ENCODE measurements at places on chromosomes 7 and 10.

DNA sequence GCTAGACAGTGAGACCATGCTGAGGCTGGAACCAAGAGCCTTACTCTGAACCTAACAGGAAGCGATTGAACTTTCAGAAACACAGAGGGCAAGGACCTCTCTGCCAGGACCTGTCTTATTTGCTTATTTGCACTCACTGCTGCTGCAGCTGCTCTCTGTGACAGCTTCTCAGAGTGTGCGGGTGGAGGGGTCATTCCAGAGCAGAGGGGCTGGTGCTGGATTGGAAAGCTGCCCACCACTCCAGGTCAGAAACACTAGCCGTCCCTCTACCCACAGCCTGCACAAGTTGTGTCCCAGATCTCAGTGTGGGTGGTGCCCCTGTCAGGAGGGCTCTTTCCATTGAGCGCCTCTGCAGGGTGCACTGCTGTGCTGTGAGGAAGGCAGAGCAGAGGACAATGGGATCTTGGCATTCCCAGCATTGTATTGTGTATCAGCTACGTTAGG lies 126.2 kb downstream of the CCNY start:
- no peaks in the 10 kb centered on the region for H3K36me3 ChIP-seq
- DNase-seq, result no peak
- no peaks in the 10 kb centered on the region for H3K4me1 ChIP-seq
- no peak overlapping the region for H3K4me3 ChIP-seq
- no peaks in the 10 kb centered on the region for H3K27me3 ChIP-seq

GRCh38 chr7:158829021-158829341 lies 328 bp downstream of the ESYT2 start:
- no peak for DNase-seq
- H3K4me3 ChIP-seq, result peak overlapping the region; percentile 97
- no peaks in the 10 kb centered on the region for H3K27me3 ChIP-seq
- peaks cover 23% of the 10 kb centered on the region for H3K4me1 ChIP-seq

GRCh38 chr7:45013465-45013967 lies 13.5 kb downstream of the CCM2 start:
- peaks cover 6% of the 10 kb centered on the region for H3K36me3 ChIP-seq
- DNase-seq, result no peak
- no peak overlapping the region for H3K27ac ChIP-seq
- no peaks in the 10 kb centered on the region for H3K4me1 ChIP-seq
- no peaks in the 10 kb centered on the region for H3K27me3 ChIP-seq

GRCh38 chr10:86712317-86712707 lies 44.0 kb downstream of the LDB3 start:
- H3K4me1 ChIP-seq, result no peaks in the 10 kb centered on the region
- no peak for DNase-seq
- peak overlapping the region; percentile 96 for H3K27ac ChIP-seq
- peaks cover 47% of the 10 kb centered on the region for H3K36me3 ChIP-seq

GRCh38 chr10:1166101-1166827 lies 110.1 kb downstream of the WDR37 start:
- DNase-seq, result no peak
- no peaks in the 10 kb centered on the region for H3K27me3 ChIP-seq

DNA sequence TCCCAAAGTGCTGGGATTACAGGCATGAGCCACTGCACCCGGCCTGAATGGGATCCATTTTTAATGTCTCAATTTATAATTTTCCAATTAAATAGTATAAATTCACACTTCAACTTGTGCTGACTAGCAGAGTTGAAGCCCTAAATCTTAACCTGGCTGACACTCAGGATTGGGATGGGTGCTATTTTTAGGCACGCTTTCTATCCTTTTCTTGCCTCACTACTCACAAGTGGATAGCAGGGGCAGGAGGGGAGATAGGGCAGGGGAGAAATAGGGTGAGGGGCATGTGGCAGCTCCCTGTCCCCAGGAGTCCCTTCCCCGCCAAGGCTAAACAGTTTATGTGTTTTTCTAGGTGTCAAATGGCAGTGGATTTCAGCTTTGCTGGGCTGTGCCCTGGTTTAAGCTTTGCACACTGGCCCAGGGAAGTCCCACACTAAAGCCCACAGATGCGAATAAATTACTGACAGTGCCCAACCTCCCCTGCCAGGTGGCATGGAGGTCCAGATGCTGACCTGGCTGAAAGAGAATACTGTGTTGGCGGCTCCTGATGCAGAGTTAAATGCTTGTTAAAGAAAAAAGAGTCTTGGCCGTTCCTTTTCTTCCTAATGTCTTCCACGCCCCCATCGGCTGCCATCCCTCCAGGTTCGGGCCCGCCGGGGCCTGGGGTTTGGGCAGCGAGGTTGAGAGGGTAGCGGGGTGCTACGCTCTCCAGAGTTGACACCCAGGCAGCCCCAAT lies 36.2 kb upstream of the EFCAB10 start:
- H3K4me1 ChIP-seq, result peaks cover 10% of the 10 kb centered on the region
- H3K27ac ChIP-seq, result no peak overlapping the region
- no peak overlapping the region for H3K4me3 ChIP-seq
- peaks cover 17% of the 10 kb centered on the region for H3K36me3 ChIP-seq
- no peak for DNase-seq
- H3K27me3 ChIP-seq, result no peaks in the 10 kb centered on the region

- no peaks in the 10 kb centered on the region for H3K27me3 ChIP-seq
- no peak for DNase-seq
- H3K36me3 ChIP-seq, result no peaks in the 10 kb centered on the region
- no peak overlapping the region for H3K4me3 ChIP-seq
- peak overlapping the region; percentile 44 for H3K27ac ChIP-seq
These were observed 6.5 kb downstream of the ZNF438 start for GRCh38 chr10:31025142-31025541.

GRCh38 chr10:28925121-28925663 lies 247.9 kb downstream of the BAMBI start:
- H3K4me1 ChIP-seq, result no peaks in the 10 kb centered on the region
- H3K27me3 ChIP-seq, result no peaks in the 10 kb centered on the region
- peak overlapping the region; percentile 40 for H3K27ac ChIP-seq
- peak overlapping the region; percentile 20 for H3K4me3 ChIP-seq

DNA sequence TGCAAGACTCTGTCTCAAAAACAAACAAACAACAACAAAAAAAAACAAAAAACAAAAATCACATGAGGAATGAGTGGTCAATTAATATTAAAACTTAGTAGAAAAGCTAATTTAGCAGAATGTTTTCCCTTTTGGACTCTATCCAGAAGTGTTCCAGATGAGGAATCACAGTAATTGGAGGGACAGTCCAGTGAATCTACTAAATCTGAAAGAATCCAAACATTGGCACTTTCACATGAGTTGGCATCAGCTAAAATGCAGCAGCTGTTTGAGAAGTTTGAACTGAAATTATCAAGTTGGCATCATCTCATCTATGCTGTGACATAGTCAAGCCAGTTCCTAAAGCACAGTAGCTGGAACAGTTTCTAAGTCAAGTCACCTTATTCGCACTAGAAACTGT lies 367.8 kb downstream of the PPP1R3A start:
- no peak overlapping the region for H3K4me3 ChIP-seq
- H3K4me1 ChIP-seq, result no peaks in the 10 kb centered on the region
- no peak for DNase-seq

DNA sequence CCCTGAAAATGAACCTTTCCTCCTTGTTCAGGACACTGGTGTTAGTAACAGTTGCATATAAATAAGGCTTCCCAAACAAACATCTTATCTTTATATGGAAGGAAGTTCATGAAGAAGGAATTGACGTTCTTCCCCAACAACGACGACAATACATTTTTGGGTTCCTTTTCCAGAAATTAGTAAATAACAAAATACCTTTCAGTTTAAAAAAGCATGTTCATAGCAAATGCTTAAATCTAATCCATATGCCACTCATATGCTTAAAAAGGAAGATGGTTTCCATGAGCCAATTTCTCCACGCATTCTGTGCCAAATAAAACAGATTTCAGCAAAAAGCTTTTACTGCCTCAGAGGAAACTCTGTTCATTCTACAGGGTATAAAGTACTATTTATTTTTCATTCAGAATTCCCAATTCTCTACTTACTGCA lies 182.6 kb downstream of the COBL start:
- no peaks in the 10 kb centered on the region for H3K36me3 ChIP-seq
- H3K4me3 ChIP-seq, result no peak overlapping the region
- H3K27me3 ChIP-seq, result no peaks in the 10 kb centered on the region
- H3K27ac ChIP-seq, result no peak overlapping the region
- H3K4me1 ChIP-seq, result no peaks in the 10 kb centered on the region
- DNase-seq, result no peak

DNA sequence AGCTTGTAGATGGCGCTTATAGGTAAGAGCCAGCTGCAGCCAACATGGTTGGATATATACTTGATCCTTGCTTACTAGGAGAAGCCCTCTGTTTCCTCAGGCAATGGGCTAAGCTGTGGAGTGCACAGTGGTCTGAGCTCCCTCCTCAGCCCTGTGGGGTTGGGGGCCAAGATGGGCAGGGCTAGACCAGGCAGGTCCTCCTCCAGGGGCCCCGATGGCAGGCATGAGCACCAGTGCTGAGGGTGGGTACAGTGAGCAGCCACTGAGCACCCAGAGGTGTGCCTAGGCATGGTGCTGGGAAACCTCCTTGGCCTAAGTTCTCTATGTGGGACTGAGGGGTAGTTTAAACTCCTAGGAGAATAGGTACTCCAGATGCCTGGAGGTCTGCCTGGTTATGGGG lies 680.2 kb downstream of the SUGCT start:
- no peaks in the 10 kb centered on the region for H3K27me3 ChIP-seq
- H3K4me3 ChIP-seq, result no peak overlapping the region
- no peaks in the 10 kb centered on the region for H3K4me1 ChIP-seq

DNA sequence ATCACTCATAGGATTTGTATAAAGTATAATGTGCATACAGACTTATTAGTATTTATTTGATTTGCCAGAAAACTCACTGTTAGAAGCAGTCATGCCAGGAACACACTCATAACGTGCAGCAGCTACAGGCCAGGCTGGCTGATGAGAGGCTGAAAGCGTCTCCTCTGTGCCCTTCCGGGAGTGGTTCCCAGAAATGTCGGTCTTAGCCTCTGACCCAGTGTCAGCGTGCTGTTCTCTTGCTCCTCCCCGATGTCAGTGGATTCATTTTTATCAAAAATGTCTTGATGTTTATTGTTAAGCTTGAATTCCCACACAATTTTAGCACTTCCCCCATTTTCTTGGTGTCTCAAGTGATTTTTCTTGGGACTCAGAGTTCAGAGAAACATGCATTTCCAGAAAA lies 33.3 kb upstream of the GARS1 start:
- no peak overlapping the region for H3K27ac ChIP-seq
- H3K36me3 ChIP-seq, result peaks cover 16% of the 10 kb centered on the region
- no peak for DNase-seq
- peaks cover 17% of the 10 kb centered on the region for H3K4me1 ChIP-seq
- H3K4me3 ChIP-seq, result no peak overlapping the region

DNA sequence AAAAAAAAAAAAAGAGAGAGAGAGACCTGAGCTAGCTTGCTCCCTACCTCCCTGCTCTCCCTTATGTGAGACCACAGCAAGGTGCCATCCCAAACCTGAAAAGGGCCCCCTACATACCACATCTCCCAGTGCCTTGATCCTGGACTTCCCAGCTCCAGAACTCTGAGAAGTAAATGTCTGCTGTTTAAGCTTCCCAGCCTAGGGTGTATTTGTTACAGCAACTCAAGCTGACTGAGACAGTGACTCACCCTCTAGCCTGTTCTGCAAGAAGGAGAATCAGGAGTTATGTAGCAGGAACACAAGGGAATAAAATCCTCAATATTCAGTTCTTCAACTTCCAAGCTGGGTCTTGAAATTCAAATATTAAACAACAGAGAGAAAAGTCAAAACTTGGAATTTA lies 52.1 kb upstream of the TMEM72 start:
- H3K27me3 ChIP-seq, result no peaks in the 10 kb centered on the region

- H3K36me3 ChIP-seq, result no peaks in the 10 kb centered on the region
- no peaks in the 10 kb centered on the region for H3K27me3 ChIP-seq
- no peak overlapping the region for H3K27ac ChIP-seq
- H3K4me3 ChIP-seq, result no peak overlapping the region
- DNase-seq, result no peak
These were observed 58.3 kb downstream of the ZNF518A start for GRCh38 chr10:96188421-96188820.

GRCh38 chr10:132517951-132518521 lies 19.6 kb upstream of the INPP5A start:
- no peaks in the 10 kb centered on the region for H3K27me3 ChIP-seq
- H3K4me3 ChIP-seq, result peak overlapping the region; percentile 7
- no peaks in the 10 kb centered on the region for H3K36me3 ChIP-seq
- peak overlapping the region; percentile 91 for H3K27ac ChIP-seq
- H3K4me1 ChIP-seq, result peaks cover 3% of the 10 kb centered on the region

DNA sequence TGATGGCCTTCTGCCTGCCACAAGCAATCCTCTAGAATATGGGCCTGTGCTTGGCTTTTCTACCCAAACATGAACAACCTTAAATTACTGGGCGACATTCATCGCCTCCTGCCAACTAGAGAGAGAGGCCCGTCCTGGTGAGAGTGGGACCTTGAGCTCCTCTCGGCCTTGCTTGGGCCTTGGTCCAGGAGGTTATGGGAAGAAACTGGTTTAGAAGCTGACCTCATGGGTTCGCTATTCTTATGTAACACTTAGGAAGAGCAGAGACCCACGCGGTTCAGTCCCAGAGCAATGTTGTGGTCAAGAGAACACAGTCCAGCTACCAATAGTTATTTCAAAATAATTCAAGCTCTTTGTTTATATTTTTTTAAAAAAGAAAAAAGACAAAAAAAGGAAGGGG lies 176.3 kb upstream of the ZNF32 start:
- no peaks in the 10 kb centered on the region for H3K4me1 ChIP-seq
- DNase-seq, result peak; percentile 83
- H3K36me3 ChIP-seq, result no peaks in the 10 kb centered on the region
- no peak overlapping the region for H3K4me3 ChIP-seq
- H3K27ac ChIP-seq, result peak overlapping the region; percentile 78

- DNase-seq, result no peak
- H3K27ac ChIP-seq, result no peak overlapping the region
- H3K36me3 ChIP-seq, result peaks cover 45% of the 10 kb centered on the region
- H3K4me1 ChIP-seq, result no peaks in the 10 kb centered on the region
- H3K27me3 ChIP-seq, result no peaks in the 10 kb centered on the region
These were observed 93.0 kb downstream of the ABCC2 start for GRCh38 chr10:99875473-99875872.

- H3K4me1 ChIP-seq, result no peaks in the 10 kb centered on the region
- no peaks in the 10 kb centered on the region for H3K27me3 ChIP-seq
- no peak for DNase-seq
- H3K4me3 ChIP-seq, result no peak overlapping the region
- H3K27ac ChIP-seq, result no peak overlapping the region
These were observed 422.1 kb downstream of the RPS24 start for GRCh38 chr10:78455811-78456210.

DNA sequence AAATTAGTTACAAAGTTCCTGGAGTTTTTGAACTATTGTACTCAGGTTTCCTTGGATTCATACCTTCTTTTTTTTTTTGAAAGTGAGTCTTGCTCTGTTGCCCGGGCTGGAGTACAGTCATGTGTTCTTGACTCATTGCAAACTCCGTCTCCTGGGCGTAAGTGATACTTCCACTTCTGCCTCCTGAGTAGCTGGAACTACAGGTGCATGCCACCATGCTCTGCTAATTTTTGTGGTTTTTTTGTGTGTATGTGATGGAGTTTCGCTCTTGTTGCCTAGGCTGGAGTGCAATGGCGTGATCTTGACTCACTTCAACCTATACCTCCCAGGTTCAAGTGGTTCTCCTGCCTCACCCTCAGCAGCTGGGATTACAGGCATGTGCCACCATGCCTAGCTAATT lies 22.3 kb downstream of the MCM10 start:
- no peaks in the 10 kb centered on the region for H3K27me3 ChIP-seq
- H3K36me3 ChIP-seq, result no peaks in the 10 kb centered on the region
- no peak for DNase-seq
